ENCODE measurements at places on chromosomes 4 and X.

GRCh38 chrX:141903400-141904155, at the start of gene MAGEC1:
Gene MAGEC1 (plus strand): TSS chrX:141903894. CDS start chrX:141905073, 1,179 bp downstream.
- no peak for DNase-seq

DNA sequence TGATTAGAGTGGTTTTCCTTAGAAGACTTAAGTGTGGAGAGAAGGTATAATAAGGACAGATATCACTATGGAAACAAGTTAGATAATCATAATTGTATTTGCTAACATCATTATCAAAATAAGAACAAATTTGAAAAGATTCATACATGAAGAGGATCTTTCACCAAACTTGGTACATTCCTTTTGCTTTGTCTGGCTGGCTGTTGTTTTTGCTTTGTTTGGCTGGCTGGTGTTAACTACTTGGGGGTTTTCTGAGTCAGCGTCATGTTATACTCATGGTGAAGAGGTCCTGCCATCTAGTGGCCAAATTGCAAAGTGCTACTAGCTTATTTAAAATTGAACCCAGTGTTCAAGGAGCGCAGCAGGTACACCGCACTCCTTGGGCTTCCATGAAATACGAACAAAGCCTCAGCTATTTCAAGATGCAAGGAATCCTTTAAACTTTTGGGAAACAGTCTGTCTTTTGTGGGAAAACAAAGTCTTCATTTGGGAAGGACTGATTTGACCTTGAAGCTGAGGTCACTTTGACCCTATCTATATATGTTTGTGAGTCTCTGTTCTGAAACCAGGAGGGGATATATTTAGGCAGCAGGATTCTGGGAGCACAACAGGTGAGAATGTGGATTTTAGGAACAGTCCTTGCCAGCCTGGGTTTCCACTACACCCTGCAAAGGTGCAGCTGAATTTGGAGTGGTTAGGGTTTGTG, 129.7 kb downstream of the PLS3 start:
- peak; percentile 64 for DNase-seq

GRCh38 chr4:165512424-165512823, 133.6 kb downstream of the CPE start:
- no peak for DNase-seq

DNA sequence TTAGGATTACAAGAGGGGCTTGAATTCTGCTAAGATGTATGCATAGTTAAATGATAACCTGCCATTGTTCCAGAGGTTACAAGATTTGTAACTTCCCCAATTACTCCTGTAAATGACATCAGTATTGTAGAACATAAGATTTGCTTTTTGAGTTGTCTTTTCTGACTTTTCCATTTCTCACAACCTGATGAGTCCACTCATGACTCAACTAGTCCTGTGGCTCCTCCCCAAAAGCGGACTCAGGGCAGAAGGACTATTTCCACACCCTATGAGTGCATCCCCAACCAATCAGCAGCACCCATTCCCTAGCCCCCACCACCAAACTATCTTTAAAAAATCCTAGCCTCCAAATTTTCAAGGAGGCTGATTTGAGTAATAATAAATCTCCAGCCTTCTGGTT, 54.7 kb downstream of the HOPX start:
- DNase-seq, result no peak

GRCh38 chrX:154083126-154083517, 14.4 kb downstream of the MECP2 start:
- DNase-seq, result no peak

- no peak for DNase-seq
Observed at GRCh38 chrX:50780144-50780543, 33.9 kb downstream of the SHROOM4 start.

GRCh38 chr4:143184217-143184502, 557 bp upstream of the USP38 start:
- DNase-seq, result peak; percentile 80

GRCh38 chr4:1402021-1402515, 4.2 kb downstream of the NKX1-1 start:
- DNase-seq, result no peak

GRCh38 chr4:175386776-175387507, 425.1 kb downstream of the GPM6A start:
- DNase-seq, result no peak

- no peak for DNase-seq
Observed at GRCh38 chr4:183384516-183384915, 59.9 kb upstream of the CDKN2AIP start.

- no peak for DNase-seq
Observed at GRCh38 chr4:183638436-183638835, 20.5 kb downstream of the RWDD4 start.

- DNase-seq, result no peak
Observed at GRCh38 chr4:110967936-110968335, 345.1 kb upstream of the PITX2 start.

DNA sequence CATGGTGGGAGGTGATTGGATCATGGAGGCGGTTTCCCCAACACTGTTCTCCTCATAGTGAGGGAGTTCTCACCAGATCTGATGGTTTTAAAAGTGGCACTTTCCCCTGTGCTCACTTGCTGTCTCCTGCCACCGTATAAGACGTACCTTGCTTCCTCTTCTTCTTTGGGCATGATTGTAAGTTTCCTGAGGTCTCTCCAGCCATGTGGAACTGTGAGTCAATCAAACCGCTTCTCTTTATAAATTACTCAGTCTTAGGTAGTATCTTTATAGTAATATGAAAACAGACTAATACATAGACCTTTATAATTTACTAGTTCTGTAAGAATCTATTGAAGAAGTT, 82.5 kb upstream of the PITX2 start:
- no peak for DNase-seq

DNA sequence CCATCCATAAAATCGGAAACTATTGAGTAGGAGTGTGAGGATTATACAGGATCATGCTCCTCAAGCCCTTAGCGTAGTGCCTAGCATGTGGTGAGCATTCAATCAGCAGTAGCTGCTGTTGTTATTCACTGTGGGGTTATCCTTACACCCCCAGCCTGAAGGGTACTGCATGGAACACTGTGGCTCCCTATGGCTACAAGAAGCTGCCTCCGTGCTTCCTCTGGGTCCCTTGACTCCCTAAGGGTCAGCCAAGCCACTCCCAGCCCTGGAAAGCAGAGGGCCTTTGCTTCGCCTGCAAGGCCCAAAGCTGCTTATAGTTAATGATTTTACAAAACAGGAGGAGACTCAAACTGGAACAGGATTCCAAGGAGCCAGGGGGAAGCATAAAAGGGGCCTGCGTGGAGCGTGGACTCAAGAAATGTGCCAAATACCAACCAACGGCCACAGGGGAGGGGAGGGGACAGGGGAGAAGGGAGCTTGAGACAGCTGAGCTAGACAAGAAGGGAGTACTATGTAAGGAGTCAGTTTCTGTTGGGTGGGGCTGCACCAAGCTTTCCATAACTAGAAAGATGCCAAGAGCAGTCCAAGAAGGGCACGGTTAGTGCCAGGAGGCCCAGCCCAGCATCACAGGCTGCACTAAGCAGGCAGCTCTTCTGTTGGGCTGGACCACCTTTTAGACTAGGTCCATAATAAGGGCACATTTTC, 15.9 kb downstream of the SEPTIN6 start:
- DNase-seq, result no peak

- DNase-seq, result no peak
Observed at GRCh38 chr4:744212-744841, 38.7 kb downstream of the PCGF3 start.

DNA sequence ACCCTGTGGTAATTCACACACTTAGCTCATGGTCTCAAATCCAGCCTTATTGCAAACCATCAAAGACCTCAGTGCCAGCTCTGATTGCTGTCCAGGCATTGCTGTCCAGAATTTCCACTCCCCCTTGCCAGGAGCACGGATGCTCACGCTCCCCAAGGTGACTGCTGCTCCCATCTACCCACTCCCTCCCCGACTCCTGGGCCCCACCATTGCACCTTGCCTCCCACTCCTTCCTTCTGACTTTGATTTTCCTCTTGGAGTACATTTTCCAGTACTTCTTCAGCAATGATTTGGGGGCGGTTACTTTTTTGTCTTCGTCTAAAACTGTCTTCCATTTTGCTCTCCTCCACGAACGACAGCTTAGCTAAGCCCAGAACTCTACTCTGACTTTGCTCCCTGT, 11.5 kb downstream of the ZFYVE28 start:
- DNase-seq, result no peak

DNA sequence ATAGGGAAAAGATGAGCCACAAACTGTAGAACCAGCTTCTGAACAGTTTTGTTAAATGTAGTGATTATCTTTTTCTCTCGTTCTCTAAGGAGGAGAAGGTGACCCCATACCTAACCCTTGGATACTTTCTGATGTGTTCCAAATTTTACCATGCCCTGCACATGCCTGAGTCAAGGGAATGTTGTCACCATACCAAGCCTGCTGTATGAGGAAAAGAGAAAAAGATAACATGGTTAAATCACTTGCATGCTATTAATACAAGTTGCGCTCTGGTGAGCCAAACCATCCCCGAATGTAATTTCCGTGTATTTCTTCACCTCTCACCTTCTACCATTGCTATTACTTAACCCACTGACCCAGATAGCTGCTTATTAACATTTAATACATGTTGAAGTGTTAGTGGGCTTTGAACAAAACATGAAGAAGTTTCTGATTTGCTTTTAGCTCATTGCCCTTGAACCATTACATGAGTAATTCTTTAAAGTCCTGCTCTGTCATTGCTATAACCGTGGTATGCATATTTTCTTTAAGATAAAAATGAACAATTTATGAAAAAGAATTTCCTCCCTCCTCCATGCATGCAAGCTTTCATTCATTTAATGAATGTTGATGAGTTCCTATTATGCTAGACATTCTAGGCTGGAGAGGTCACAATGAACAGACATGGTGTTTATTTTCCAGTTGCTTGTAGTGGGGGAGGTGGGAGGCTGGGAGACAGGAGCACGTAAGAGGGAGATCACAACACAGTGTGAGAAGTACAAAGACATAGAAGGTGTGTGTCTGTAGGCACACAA, 13.6 kb upstream of the KIT start:
- DNase-seq, result no peak

DNA sequence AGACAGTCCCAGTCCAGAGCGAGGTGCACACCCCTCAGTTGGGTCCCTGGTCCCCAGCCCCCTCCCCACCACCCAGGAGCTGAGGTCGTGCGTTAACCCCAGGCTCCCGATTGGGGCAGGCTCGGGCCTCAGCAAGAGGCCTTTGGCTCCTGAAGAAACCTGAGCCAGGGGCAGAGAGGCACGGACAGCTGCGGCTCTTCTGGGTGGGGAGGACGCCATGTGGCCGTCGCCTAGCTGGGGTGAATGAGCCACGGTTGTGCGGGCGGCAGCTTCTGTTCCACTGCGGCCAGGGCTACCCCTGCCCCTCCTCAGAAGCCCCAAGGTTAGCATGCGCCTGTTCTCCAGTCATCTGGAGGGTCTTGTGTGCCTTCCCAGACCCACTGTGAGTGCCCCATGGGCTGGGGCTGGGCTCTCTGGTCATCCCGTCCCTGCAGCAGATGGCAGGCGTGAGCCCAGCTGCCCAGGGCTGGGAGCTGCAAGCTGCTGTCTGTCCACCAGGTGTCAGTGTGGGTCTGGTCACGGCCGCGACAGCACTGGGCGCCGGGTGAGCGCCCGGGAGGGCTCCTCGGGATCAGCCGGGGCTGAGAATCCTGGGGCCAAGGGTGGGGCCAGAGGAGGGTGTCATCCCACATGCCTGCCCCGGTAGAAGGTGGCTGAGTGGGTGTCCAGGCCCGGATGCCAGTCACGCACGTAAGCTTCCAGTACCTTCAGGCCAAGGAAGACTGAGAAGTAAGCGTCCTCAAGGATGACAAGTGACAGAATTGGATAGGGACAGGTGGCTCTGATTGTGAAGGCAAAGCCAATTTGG, 21.9 kb downstream of the ATP2B3 start:
- DNase-seq, result peak; percentile 71

GRCh38 chr4:157521906-157522305, 301.4 kb downstream of the GRIA2 start:
- no peak for DNase-seq

GRCh38 chr4:15744016-15744545, 34.0 kb upstream of the CD38 start:
- DNase-seq, result no peak

- DNase-seq, result no peak
Observed at GRCh38 chr4:13201241-13201640, 282.9 kb downstream of the RAB28 start.

DNA sequence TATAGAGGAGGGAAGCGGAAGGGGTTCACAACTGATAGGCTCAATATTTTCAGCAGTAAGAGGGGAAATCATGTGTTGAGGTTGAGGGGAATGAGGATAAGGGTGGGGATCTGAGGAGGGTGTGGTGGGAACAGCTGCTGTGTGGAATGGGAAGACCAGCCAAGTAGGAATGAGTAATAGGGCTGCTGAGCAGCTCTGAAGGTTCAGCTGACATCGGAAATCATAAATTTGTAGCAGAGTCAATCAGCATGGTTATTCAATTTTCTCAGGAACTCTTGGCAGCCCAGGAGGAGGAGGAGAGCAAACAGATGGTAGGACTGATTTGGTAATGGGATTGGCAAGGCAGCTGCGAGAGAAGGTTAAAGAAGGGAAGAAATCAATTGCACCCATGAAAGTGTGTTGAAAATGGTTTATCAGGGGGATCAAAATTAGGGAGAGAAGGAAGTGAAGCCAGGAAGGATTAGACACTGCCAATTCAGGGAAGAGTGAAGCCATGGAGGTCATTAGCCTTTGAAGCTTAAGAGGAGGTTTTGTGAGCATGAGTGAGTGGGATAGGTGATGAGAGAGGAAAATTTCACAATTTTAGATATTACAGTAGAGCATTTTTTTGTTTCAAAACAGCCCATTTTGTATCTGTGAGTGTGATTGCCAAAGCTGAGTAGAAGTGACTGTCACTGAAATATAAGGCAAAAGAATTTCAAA, 82.6 kb downstream of the PCDH7 start:
- no peak for DNase-seq

DNA sequence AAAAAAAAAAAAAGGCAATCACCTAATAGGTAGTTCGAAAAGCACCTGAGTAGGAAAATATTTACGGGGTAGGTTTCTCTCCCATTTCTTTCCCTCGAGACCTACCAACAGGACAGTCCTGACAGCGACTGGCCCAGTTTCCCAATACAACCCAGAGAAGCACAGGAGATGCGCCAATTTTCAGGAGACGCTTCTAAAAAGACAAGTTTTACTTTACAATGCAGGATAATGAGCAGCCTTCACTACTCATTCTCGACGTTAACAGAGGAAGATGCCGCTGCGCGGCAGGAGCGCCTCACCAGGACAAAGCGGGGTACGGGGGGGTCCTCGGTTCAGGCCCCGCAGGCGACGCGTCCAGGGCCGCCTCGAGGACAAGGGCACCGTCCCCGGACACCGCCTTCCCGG, 708 bp downstream of the BCLAF3 start:
- DNase-seq, result no peak

DNA sequence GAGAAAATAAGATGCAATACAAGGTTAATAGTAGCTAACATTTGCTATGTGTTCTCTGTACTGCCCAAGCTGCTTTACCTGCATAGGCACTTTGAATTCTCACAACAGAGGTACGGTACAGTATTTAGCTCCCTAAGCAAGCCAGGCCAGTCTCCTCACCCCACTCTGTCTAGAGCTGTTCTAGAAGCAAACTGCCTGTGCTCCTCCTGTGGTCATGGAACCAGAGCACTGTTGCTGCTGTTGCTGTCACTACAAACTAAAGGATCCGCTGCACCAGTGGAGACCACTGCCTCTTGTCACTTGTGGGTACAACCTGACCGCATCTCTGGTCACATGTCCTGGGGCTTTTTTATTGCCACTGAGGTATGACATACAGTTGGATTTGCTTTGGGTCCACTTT, 19.6 kb downstream of the ZNF330 start:
- DNase-seq, result no peak

- no peak for DNase-seq
Observed at GRCh38 chr4:158560284-158560683, 38.6 kb downstream of the RXFP1 start.

GRCh38 chr4:146222313-146222712, 8.0 kb downstream of the REELD1 start:
- no peak for DNase-seq
